Activated T-helper 1 cell treated with anti-CD3 and anti-CD28 coated beads, Interleukin-2, amount 50 U/mL, for 16 hours (primary cell): ENCODE measurements at places on chromosomes 2 and 18.

DNA sequence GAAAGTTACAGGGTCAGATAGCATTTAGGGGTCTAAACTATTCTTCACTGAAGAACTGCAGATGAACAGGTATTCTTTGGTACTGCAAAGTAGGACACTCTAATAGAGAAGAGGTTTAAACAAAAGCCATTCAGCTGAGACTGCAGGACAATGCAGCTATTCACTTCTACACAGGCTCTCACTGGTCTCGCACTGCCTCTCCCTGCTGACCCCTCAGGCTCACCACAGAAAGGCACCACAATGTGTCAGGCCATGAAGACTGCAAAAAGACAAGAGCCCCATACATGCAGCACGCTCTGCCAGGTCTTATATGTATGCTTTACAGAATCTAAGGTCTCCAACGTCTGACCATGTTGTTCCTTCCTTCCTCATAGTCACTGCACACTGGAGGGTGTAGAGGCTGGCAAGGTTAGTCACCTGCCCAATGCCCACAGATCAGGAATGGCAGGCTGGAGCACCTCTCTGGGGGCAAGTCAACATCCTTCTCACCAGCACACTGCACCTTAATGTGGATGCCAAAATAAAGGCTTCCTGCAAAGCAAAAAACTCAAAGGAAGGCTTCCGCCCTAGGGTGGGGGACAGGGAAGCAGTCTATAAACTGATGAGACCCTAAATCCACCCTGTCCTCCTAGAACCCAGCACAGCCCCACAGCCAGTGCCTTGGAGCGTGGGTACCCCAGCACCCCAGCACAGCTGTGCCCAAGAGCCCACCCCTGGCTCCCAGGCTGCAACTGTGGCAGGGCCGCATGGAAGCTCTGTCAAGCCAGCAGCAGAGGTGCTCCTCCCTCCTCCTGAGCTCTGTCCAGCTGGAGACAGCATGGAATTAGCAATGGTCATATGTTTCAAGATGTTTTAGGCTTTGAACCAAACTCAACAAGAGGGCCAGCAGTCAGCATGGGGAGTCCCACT, 10.7 kb upstream of the RNU4ATAC start:
- DNase-seq = no peak

DNA sequence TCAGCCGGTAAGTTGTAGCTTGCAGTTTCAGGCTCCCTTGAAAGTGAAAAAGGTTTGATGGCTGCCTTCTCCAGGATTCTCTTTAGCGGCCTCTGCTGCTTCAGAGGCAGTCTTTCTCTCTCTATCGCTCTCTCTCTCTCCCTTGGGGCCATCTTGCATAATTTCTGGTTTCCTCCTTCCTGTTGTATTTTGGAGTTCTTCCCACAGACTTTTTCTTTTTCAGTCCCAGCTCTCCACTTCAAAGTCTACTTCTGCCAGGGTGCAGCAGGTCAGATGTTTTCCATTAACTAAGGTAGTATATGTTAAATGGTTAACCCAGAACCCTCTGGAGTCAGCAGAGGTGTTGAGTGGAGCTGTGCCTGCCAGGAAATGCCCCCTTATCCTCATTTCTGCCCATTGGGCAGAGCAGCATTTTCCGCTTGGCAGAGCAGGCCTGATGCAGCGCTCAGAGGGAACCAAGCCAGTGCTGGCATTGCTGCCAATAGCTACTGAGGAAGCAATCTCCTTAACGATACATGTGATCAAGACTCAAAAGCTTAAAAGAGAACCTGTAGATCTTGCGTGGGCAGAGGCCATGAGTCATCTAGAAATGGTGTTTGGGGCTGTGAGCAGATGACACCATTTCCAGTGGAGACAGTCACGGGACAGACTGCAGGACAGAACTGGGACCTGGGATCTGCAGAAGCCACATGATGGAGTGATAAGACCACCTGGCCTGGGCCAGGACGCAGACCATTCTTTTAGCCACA, 20.8 kb downstream of the DBI start:
- no peak for DNase-seq

DNA sequence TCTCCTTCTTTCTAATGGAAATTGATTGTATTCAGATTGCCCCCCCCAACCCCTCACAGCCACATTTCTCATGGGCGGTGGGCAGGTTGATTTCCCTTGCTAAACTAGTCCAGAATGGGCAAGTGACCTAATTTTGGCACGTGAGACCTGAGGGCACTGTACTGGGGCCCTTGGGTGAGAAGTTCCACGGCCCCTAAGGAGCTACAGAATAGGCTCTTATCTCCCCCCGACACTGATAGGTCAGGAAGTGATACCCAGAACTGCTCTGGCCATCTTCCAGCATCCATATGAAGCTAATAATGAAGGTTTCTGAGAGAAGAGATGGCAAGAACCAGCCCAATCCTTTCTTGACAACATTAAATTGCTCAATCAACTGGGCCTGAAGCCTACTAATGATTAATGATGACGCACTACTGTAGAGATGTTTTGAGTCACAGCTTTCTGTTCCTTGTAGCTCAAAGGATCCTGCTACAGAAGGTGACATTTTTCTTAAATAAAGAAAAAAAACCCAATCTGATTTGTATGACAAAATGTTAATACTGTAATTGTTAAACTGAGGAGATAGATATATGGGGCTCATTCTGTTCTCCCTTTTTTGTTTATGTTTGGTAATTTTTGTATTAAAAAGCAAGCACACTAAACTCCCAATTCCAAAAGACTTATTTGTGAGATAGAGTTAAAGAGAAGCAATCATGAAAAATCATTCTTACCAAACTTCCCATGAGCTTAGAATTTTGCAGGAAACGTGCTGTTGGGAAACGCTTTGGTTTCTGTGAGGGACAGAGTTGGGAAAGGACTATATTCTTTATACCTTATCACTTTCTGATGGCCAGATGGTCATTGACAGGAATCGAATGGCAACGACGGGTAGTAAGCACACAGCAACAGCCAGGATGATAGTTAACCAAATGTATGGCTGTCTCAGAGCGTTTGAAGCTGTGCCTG, 28.2 kb upstream of the NARS1 start:
- DNase-seq = no peak

DNA sequence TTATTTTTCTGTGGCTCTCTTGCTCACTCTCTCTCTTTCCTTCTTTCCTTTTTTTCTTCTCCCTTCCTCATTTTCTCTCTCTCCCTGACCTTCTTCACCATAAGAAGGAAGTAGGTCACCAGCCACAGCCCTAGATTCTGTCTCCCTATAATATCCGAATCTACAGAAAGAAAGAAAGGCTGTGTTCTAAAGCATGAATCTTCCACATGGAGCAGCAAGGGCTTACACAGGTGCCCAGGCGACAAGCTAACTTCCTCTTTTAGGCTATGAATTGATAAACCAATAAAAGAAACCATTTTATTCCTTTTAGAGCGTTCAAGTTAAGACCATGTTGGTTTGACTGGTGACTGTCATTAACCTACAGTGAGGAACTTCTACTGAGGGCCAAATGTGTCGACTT, 49.3 kb downstream of the CACNB4 start:
- DNase-seq = no peak

GRCh38 chr2:230814616-230815015, 50.1 kb upstream of the ITM2C start:
- DNase-seq = no peak

GRCh38 chr2:12455661-12456060, 261.1 kb upstream of the TRIB2 start:
- no peak for DNase-seq

GRCh38 chr2:215613888-215614287, 178.0 kb upstream of the FN1 start:
- DNase-seq = no peak

DNA sequence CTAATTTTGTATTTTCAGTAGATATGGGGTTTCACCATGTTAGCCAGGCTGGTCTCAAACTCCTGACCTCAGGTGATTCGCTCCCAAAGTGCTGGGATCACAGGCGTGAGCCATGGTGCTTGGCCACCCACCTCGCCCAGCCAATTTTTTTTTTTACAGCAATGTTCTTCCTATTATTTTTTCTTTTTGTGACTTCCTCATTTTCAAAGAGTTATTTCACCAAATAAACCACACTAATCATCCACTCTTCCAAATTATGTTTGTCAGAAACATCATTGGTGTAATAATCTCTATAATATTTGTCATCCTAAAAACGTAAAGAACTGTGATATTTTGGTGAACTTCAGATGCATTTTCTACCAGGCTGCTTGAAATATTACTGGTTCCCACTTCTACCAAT, 16.3 kb upstream of the PDCL3 start:
- no peak for DNase-seq

GRCh38 chr2:135490376-135490775, 40.6 kb downstream of the ZRANB3 start:
- no peak for DNase-seq

- DNase-seq = no peak
Measured at GRCh38 chr2:207238831-207239701, 73.3 kb upstream of the KLF7 start.

- DNase-seq = no peak
Measured at GRCh38 chr18:52766002-52766545, 426.1 kb downstream of the DCC start.

DNA sequence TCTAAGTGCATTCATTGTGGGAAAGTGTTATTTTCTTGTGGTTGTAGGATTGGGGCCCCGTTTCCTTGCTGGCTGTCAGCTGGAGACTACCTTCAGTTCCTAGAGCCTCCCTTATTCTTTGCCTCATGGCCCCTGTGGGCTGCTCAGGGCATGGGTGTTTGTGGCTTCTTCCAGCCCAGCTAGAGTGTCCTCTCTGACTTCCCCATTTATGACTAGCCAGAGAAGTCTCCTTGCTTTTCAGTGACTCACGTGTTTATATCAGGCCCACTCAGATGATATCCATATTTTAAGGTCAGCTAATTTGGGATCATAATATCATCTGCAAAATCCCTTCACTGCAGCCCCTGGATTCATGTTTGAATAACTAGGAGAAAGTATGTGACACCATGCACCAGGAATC, 62.8 kb downstream of the DTNA start:
- no peak for DNase-seq

DNA sequence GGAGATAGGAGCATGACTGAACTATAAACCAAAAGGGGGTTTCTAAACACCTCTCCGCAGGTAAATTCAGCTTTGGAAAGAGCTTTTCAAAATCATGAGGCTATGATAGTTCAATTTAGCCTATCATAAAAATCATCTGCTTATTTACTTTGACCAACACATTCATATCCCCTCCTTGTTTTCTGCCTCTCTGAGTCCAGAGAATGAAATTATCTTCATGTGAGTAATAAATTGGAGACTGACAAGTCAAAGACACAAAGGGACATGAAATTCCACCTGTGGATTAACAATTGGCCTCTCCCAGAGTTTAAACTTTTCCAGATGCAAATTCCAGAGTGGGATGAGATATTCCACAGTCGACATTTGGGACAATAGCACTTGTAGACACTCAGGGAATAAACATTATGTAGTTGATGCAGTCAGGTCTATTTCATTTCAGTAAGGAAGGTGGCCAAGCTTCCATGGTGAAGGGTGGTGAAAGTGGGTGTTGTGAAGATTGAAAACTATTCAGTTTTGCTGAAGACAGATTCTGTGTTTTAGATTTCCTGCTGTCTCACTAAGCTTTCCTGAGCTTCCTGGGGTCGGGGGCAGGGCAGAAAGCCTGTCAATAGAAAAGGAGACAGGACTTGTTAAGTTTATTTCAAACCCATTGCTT, 84.7 kb downstream of the CDC42EP3 start:
- no peak for DNase-seq

GRCh38 chr2:120499784-120500495, 154.0 kb downstream of the INHBB start:
- DNase-seq = no peak

DNA sequence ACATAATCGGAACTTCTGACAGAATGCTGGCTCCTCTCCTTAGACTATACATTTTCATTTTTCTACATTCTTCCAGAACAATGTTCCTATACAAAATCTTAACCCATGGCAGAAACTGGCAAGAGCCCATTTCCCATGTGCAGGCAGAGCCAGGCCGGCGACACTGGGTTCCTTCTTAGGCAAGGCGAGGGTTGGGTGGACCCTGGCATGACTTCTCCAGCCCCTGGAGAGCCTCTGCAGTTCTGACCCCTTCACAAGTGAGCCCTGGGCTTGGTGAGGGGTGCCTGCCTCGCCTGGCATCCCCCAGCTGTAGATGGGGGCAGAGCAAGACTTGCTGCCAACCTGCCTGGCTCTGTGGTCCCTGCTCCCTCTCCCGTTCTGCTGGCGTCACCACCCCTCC, 5.0 kb downstream of the GYPC start:
- DNase-seq = no peak

- DNase-seq = no peak
Measured at GRCh38 chr2:10254373-10255188, 48.1 kb upstream of the HPCAL1 start.

DNA sequence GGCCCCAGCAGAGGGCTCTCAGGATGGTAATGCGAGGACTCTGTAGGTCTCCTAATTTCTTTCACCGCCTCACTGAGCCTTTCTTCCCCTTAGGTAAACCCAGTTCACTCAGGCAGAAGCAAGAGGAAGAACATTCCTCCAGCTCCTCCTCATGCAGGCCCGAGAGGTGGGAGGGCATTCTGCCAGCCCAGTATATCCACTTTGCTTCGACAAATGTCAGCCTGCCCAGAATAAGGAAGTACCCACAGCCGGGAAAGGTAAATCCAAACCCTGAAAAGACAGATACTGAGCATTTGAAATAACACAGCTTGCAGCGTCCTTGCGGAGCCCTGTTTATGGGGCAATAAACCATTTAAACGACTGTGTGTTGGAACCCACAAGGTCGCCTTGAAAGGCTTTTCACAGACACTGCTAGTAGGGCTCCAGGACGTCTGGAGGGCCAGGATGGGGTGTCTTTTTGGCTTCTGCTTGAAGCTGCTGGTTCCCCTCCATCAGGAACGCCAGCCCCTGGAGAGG, 63.0 kb upstream of the STPG4 start:
- DNase-seq = no peak

GRCh38 chr18:32548688-32549087, 78.0 kb upstream of the GAREM1 start:
- no peak for DNase-seq

GRCh38 chr2:36572054-36572718, 25.8 kb downstream of the FEZ2 start:
- no peak for DNase-seq

GRCh38 chr2:78993518-78994148, 31.9 kb upstream of the REG3G start:
- DNase-seq = no peak

- no peak for DNase-seq
Measured at GRCh38 chr2:84694088-84694622, 177.9 kb downstream of the DNAH6 start.

- no peak for DNase-seq
Measured at GRCh38 chr18:79521416-79522205, 125.9 kb downstream of the NFATC1 start.

DNA sequence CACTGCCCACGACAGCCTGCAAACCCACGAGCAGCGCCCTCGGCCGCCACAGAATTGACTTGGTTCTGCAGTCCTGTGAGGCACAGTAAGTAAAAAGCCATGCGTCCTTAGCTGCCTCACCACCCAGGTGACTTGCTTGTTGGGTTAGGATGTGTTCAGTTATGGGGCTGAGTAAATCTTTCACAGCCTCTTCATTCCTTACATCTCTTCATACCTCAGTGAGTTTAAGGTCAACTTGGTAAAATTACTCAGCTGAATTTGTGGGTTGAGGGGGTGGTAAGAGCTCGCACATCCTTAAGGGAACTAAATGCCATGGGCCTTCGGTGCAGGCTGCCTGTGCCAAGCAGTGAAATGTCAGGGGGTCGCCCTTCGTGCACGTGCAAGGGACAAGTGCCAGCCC, 165.2 kb upstream of the ALKAL2 start:
- no peak for DNase-seq
